DMS79 (cell line): ENCODE measurements at places on chromosomes 3 and 15.

- DNase-seq: no peak
Observed at GRCh38 chr3:32113981-32114545, 7.6 kb downstream of the GPD1L start.

GRCh38 chr15:62641825-62642224 lies 400.7 kb upstream of the TPM1 start:
- no peak for DNase-seq

- no peak for DNase-seq
Observed at GRCh38 chr15:50046159-50046558, 72.9 kb downstream of the ATP8B4 start.

DNA sequence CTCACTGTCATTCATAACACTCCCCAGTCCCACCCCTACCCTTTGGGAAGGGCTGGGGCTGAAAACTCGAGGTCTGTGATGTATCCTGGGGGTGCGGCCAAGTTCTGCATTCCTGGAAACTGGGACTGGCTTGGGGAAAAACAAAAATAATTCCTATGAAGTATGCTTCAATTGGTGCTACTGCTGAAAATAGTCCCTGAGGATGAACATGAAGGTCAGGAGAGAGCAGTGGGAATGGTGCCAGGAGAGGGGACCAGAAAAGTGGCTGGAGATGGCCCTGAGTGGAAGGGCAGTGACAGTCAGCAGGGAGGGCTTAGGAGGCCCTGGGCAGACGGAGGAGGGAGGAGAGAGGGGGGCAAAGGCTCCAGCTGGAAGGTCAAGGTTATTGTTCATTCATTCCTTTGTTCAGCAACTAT lies 4.8 kb upstream of the ISLR start:
- no peak for DNase-seq

DNA sequence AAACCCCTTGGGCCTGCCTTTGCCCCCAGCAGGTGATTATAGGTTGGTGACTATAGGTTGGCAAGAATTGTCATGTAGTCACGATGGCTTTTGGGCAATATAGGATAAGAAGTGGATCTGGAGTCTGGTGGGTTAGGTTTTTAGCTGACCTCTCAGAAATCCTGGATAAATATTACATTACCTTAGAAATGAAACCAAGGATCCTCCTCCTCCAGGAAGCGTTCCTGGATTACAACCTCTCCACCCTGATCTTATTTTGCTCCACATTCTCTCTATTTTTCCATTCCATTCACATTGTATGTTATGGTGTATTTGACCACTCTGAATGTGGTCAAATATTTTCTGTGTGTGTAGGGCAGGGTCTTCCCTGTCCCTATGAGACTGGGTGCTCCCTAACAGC lies 82.3 kb downstream of the SEMA5B start:
- no peak for DNase-seq

- DNase-seq: no peak
Observed at GRCh38 chr3:156300371-156300770, 180.0 kb downstream of the KCNAB1 start.

DNA sequence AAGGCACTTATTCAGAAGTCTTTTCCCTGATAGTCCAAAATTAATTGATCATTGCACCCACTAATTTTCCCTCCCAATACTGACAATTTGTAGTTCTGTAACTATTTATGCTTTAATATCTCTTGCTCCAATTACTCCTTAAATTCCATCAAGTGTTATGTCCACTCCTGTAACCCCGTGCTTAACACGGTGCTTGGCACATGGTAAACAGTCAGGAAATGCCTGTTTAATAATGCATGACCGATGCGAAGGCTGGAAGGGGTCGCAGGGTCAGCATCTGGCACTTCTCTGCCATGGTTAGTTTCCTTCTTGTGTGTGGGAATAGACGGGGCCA lies 553 bp upstream of the SEC22A start:
- no peak for DNase-seq

DNA sequence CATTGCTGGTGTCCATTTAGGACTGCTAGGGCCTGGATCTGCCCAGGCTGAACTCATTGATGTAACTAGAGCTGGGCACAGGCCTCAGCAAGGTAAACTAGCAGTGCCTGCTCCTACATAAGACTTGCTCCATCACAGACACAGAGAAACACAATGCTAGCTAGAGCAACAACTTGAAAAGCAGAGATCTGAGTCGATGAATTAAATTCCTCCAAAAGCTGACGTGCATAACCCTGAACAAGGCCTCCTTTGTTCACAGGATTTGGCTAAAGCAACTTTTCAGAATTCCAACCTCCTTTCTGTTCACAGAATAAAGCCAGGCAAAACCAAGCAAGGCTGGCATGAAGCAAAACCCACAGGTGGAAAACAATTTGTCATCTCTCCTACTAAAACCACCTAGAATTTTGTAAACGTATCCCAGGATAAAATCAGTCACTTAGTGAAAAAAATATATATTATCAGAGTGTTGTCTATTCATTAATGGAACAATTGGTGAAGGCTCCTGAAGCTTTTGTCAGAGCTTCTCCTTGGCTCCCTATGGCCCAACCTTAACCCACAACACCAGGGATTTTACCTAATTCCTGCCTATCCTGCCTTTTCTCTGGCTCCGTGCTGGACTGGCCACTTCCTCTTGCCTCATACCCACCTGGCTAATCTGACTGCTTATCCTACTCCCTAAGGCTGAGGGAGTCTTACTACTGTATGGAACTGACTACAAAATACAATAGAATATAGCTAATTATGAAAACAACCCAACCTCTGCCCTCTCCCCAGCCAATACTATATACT lies 39.9 kb downstream of the PLCH1 start:
- DNase-seq: no peak

DNA sequence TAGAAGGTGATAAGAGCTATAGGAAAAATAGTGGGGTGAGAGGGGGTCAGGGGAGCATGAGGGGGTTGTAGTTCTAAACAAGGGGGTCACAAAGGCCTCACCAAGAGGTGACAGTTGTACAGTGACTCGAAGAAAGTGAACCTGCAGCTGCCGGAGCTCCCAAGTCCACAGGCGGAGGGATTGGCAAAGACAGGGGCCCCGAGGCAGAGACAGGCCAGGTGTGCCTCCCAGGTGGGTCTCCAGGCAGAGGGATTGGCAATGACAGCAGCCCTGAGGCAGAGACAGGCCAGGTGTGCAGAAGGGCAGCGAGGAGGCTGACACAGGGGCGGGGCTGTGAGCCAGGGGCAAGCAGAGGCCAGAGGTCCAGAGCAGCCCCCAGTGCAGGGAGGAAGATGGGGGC lies 63.7 kb downstream of the DNAJB8 start:
- DNase-seq: no peak

- DNase-seq: no peak
Observed at GRCh38 chr15:91880373-91880772, 26.9 kb downstream of the SLCO3A1 start.

DNA sequence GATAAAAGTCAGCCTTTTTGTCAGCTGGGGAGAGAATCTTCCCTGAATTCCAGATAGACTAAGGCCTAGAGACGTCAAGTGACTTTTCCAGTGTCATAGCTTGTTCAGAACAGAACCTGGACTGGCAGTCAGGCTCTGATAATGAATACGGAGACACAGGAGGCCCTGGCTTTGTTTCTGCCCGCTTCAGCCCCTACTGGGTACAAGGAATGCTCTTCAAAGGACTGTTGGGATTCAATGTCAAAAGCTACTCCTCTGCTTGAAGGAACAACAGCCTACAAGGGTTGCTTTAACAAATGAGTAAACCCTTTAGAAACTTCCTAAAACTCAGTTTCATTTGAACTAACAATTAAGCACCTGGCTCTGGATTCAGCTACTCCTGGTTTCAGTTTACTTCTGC lies 412.3 kb downstream of the OXSM start:
- DNase-seq: no peak

DNA sequence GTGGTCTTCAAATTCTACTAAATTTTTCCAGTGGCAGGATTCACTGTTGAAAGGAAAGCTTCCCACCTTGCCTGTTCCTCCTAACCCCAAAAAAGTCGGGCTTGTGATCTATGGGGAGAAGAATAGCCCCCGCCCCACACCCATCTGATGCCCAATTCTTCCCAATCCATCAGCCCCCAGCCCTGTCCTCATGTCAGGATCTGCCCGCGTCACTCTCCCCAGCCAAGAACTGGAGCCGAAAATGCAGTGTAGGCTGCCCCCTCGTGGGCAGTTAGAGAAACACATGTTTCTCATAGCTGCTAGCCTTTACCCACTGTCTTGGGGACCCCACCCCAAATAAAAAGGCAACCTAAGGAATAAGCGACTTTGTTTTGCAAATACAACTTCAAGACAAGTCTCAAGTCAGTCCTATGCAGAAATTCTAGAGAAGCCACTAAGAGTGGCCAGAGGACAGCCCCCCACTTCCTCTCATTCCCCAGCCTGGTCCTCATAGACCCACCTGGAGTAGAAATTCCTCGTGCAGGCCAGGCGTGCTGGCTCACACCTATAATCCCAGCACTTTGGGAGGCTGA lies 13.0 kb upstream of the CSK start:
- no peak for DNase-seq

DNA sequence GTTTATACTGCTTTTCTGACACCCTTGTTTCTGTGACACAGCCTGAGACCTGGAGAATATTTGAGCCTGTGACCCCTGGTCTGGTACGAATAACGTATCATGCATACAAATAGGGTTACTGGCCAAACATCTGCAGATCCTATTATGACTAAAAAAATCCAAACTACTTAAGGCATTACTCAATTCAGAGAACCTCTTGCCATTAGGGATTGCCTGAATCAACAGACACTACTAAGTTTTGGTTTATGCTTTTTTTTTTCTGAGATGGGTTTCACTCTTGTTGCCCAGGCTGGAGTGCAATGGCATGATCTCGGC lies 35.4 kb downstream of the OSBPL10 start:
- DNase-seq: no peak

DNA sequence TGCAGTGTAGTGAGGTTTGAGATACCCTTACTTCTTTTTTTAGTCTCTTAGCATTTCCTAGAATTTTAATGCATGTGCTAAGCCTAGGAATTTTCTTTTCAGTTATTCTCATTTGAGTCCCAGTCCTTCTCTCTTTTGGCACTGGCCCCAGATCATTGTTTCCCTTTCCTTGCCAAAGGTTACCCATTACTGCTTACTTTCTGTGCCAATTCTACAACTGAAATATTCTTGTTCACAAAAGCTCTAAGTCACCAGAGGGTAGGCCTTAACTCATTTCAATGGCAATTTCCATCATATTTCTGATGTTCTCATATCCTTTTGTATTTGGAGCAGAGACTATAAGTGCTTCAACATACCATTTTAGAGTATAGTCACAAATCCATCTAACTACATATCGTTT lies 199.6 kb upstream of the CBLB start:
- no peak for DNase-seq

GRCh38 chr15:77097921-77098320 lies 27.0 kb upstream of the TSPAN3 start:
- DNase-seq: no peak

DNA sequence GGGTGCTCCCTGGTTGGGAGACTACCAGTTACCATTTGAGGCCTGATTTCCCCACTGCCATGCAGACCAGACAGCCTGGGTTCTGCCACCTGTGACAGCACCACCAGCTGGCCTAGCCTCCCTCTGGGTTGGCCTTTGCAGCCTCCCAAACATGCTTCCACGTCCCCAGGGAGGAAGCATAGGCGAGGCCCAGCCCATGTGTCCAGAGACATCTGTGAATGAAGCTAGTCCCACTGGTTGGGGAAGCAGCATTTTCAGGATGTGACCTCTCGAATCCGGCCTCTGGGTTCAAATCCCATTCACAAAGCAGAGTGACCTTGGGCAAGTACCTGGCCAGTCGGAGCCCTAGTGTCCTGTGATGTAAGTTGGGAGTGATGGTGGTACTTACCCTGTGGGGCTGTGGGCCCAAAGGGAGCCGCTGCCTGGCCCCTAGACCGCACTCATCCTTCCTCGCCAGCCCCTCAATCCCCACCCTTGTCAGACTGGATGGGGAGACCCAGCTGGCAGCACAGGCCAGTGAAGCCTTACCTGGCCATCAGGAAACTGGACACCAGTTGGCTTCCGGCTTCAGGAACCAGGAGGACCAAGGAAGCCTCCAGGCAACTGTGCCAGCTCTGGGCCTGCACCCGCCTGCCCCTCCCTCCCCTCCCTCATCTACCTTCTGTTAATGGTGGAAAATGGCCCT lies 6.0 kb downstream of the KLF15 start:
- no peak for DNase-seq

GRCh38 chr15:73746883-73747282 lies 6.3 kb downstream of the INSYN1 start:
- DNase-seq: no peak

DNA sequence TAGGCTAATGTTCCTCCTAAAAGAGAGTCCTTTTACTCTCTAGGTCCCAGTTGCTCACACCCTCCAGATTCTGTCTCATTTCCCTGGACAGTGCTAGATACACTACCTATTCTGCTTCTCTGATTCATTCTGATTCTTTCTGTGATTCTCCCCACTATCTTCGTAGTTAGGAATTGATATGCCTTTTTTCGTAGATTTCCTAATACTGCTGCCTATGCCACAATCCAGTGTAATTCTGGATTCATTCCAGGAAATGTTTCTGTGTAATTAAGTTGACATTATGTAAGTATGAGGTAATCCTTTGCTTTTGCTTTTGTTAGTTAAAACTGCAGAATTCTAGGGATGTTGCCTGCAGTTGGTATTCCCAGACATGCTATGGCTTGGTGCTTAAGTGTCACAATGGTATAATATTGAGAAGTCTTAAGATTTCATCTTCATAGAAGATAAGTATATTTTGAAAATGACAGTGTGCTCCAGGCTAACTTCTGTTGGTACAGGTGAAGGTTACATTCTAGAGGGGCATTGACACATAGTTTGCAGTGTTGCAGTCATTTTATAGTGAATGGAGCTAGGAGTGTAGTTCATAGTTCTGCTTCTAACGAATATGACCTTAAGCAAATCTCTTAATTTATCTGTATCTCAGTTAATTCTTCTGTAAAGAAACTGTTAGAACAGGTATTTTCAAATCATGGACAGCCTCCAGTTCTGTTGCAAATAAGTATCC lies 54.3 kb downstream of the RIOX2 start:
- no peak for DNase-seq

- no peak for DNase-seq
Observed at GRCh38 chr3:178561239-178561638, 25.0 kb downstream of the KCNMB2 start.

- no peak for DNase-seq
Observed at GRCh38 chr3:156407617-156408225, 147.2 kb downstream of the SSR3 start.

GRCh38 chr3:8621872-8622271 lies 22.7 kb downstream of the SSUH2 start:
- no peak for DNase-seq

DNA sequence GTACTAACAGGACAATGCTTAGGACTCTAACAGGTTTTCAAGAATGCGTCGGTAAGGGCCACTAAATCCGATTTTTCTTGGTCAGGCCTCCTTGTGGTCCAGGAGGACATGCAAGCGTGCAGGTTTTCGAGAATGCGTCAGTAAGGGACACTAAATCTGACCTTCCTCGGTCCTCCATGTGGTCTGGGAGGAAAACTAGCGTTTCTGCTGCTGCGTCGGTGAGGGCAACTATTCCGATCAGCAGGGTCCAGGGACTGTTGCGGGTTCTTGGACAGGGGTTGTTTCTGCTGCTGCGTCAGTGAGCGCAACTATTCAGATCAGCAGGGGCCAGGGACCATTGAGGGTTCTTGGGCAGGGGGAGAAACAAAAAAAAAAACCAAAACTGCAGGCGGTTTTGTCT lies 7.8 kb upstream of the UBP1 start:
- no peak for DNase-seq
